Anterior cingulate cortex (tissue), 58 donors: ENCODE measurements at places on chromosomes 6 and 20.

GRCh38 chr20:2463616-2464365 lies 6.8 kb downstream of the SNRPB start:
- no peak for DNase-seq

GRCh38 chr20:47879771-47880170 lies 94.5 kb upstream of the SULF2 start:
- DNase-seq, result no peak

- DNase-seq, result no peak
Observed at GRCh38 chr6:126698732-126699240, 358.9 kb downstream of the CENPW start.

DNA sequence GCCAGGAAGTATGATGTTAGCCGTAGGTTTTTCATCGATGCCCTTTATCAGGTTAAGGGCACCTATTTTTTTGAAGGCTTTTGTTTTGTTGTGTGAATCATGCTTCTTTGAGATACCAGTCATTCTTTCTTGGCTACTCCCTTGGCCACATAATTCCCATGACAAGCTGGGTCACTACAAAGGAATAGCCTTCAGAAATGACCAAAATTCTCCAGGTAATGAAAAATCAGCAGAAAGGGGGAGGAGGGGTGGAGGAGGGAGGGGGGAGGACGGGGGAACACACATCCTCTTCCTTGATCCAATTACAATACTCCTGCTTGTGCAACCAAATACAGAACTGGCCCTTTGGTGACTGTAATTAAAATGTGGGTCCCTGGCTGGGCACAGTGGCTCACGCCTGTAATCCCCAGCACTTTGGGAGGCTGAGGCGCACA lies 21.7 kb upstream of the TGM2 start:
- no peak for DNase-seq

- no peak for DNase-seq
Observed at GRCh38 chr20:32559753-32560380, 25.3 kb downstream of the NOL4L start.

- DNase-seq, result no peak
Observed at GRCh38 chr6:11379805-11380204, 147.3 kb upstream of the NEDD9 start.

- no peak for DNase-seq
Observed at GRCh38 chr6:91490671-91491301, 903.9 kb upstream of the MAP3K7 start.

DNA sequence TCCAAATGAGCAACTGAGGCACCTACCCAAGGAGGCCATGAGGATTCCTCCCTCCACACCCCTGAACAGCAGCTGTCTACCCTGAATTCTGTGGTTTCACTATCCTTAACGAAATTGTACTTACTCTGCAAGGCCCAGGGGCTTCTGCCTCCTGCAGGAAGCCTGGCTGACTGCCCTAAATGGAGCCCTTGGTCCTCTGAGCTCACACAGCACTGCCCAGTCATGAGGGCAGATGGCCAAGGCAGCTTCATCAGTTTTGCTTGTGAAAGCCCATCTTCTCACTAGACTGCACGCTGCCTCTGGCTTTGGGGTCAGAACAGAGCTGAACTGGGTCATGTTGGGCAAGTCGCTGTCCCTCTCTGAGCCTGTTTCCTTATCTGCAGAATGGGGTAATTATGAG lies 26.4 kb upstream of the SIRPA start:
- DNase-seq, result no peak

- DNase-seq, result no peak
Observed at GRCh38 chr6:142489722-142490610, 188.2 kb downstream of the ADGRG6 start.

- no peak for DNase-seq
Observed at GRCh38 chr6:125377621-125378020, 75.9 kb upstream of the HDDC2 start.

DNA sequence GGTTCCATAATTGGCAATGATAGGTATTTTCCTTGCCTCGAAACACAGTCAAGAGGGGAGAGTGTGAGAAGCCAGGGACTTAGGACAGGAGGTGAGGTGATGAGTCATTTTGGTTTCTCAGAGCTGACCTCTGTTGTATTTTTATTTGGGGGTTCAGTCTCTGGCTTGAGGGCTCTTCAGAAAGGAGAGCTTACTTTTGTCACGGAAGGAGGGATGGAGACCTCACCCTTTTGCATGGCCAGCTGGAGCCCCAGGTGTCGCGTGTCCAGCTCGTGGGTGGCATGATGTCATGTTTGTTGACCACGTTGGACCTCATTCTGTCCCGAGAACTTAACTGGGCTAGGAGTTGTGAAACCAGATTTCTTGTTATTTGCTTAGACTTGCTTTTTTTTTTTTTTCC lies 293.9 kb downstream of the QKI start:
- no peak for DNase-seq

- no peak for DNase-seq
Observed at GRCh38 chr6:129016844-129017243, 133.9 kb downstream of the LAMA2 start.

DNA sequence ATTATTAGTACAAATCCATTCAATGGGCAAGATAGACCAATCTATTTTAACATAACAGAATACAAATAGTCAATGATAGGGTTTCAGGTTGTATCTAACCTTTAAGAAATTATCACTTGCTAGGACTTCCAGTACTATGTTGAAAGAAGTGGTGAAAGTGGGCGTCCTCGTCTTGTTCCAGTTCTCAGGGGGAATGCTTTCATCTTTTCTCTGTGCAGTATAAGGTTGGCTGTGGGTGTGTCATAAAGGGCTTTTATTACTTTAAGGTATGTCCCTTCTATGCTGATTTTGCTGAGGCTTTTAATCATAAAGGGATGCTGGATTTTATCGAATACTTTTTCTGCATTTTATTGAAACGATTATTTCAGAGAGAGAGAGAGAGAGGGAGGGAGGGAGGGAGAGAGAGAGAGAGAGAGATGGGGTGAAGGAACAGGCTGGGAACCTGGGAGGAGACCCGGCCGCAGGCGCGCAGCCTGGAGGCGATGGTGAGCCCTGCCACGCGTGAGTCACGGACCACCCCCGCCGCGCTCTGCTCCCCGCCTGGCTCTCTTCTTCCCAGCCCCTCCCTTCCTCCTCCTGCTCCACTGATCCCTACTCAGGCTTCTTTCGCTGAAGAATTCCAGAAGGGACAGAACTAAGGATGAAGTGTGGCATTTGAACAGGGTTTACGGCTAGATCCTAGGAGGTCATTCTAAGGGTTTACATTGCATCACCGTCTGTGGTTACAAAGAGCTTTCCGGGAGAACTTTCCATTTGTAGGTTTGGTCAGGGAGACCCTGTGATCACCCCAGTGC lies 45.5 kb upstream of the HLA-E start:
- DNase-seq, result no peak

- DNase-seq, result no peak
Observed at GRCh38 chr6:137117581-137117980, 55.9 kb downstream of the IL22RA2 start.

DNA sequence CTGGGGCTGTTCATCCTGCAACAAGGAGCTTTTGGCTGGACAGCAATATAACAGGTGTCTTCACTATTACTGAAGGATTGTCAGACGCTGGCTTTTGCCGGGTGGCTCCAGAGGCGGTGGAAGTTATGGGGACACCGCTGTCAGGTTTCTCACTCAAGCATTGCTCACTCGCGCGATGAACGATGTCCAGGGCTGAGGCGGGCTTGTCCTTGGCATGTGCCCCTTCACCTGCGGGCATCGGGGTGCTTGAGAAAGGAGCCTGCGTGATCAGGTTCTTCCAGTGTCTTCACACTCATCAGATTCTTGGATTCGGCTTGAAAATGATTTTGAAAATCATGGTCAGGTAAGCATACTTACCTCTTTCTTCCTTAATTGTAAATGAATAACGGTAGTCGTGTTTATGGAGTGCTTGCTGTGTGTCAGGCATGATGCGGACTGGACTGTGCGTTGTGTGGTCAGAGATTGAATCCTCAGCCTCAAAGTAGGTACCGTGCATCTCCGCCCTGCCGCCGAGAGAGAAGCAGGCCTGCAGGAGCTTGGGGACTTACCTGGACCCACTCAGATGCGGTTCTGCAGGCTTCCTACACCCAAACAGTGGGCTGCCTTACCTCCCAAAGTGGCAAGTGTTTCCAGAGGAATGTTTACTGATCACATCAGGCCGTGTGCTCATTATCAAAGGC lies 18.3 kb upstream of the PYGB start:
- no peak for DNase-seq

DNA sequence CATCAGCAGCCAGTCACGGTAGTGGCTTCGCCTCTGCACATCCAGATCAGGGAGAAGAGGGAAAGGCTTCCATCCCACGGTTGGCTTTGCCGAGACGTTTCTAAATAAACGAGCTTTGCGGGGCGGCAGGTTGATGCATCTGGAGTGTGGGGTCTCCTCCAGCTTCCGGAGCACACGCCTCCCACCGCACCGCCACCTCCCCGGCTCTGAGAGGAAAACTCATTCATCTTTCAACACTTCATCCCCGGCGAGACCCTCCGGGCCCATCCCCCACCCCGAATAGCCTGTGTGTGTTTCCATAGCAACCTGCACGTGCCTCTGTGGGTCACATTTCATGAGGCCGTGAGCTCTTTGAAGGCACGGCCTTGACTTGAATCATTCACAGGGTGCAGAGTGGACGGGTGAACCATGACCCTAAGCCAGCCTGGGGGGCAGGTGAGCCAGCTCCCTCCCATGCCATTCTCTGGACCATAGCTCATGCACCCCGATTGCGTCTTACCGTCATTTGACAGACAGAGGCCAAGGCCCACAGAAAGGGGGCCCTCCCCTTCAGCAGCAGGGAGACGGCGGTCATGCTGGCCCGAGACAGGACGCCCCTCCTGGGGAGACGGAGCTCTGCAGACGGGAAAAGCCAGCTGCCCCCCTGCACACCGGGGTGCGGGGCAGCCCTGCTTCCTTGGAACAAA lies 16.2 kb upstream of the CHRNA4 start:
- DNase-seq, result no peak

- DNase-seq, result no peak
Observed at GRCh38 chr6:142943711-142944123, 1.3 kb downstream of the HIVEP2 start.

DNA sequence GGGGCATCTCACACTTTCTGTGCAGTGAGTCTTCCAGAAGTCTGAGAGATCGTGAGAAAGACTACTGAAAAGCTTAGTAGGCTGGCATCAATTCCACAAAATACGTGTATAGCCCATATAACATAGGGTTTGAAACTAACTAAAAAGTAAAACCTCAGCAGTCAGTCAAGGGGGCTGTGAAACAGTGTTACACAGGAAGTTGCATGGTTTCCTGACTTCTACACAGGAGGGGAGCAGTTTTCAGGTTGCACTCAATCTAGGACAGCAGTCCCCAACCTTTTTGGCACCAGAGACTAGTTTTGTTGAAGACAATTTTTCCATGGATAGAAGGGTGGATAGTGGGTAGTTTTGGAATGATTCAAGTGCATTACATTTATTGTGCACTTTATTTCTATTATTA lies 4.7 kb upstream of the LY86 start:
- DNase-seq, result no peak

GRCh38 chr6:81906041-81906440 lies 153.6 kb upstream of the TENT5A start:
- DNase-seq, result no peak

GRCh38 chr20:63394069-63394919 lies 33.1 kb upstream of the CHRNA4 start:
- DNase-seq, result no peak

- DNase-seq, result no peak
Observed at GRCh38 chr6:98928688-98929087, 19.1 kb downstream of the FBXL4 start.

- DNase-seq, result no peak
Observed at GRCh38 chr6:150069706-150070105, 785 bp upstream of the ULBP3 start.

DNA sequence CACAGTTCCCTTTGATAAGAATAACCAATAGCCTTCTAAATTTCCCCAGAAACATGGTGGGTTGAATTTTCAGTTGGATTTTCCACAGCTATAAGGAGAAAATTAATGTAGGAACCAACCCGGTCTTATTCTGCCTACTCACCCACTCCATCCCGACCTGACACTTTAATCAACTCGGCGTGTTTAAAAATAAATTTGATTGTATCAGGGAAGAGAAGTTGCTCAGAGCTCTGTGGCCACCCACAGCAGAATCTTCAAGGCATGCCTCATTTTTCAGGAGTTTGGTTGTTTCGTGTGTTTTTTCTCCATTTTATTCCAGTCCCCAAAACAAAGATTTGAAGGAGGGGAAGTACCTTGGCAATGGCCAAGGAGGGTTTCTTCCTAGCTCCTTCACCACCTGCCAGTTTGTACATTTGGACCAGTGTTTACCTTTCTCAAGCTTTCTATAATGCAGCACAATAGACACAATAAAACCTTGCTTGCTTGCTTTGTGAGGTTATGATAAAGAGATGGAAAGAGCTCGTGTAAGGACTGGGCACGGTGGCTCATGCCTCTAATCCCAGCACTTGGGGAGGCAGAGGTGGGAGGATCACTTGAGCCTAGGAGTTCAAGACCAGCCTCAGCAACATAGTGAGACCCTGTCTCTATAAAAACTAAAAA lies 297.2 kb upstream of the JARID2 start:
- no peak for DNase-seq

GRCh38 chr20:57680934-57681914 lies 28.6 kb downstream of the PMEPA1 start:
- DNase-seq, result no peak

DNA sequence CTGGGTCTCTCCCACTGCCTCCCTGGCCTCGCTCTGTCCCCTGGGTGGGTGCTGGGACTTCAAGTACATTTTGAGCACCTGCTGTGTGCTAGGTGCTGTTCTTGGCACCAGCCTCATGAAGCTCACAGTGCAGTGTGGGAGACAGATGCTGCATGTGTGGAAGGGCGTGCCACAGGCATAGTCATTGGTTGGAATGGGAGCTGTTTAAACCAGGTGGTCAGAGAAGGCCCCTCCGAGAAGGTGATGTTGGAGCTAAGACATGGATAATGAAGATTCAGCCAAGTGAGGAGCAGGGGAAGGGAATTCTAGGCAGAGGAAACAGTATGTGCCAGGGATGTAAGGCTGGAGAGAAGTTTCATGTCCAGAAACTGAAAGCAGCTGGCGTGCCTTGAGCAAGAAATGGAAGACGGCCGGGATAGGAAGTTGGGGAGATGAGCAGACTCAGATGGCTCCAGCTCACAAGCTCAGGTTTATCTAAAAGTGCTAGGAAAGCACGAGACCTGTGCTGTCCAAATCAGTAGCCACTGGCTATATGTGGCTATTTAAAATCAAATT lies 9.9 kb downstream of the LPIN3 start:
- DNase-seq, result no peak

DNA sequence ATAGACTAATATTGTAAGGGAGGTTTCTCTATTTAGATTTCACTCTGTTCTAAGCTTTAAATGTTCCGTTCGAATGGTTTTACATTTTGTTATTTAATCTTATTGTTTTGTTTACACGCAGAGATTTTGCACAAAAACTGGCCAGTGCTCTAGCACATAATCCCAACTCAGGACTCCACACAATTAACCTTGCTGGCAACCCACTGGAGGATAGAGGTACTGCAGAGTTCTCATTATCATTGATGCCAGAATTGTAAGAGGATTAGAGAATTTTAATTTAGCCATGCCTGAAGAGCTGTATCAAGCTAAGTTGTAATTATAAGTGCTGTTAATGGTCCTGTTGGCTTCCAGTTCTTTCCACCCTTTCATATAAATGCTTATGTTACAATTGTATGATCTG lies 179.7 kb upstream of the SCGN start:
- no peak for DNase-seq

- no peak for DNase-seq
Observed at GRCh38 chr20:51424270-51425117, 118.0 kb downstream of the NFATC2 start.

GRCh38 chr6:126202707-126203106 lies 137.2 kb upstream of the CENPW start:
- DNase-seq, result no peak

GRCh38 chr20:1327241-1327653 lies 1.7 kb downstream of the SDCBP2 start:
- peak; percentile 49 for DNase-seq

- DNase-seq, result no peak
Observed at GRCh38 chr20:8764344-8764962, 304.4 kb upstream of the PLCB4 start.
